NCI-H82 (cell line): ENCODE measurements at places on chromosomes 5 and 9.

DNA sequence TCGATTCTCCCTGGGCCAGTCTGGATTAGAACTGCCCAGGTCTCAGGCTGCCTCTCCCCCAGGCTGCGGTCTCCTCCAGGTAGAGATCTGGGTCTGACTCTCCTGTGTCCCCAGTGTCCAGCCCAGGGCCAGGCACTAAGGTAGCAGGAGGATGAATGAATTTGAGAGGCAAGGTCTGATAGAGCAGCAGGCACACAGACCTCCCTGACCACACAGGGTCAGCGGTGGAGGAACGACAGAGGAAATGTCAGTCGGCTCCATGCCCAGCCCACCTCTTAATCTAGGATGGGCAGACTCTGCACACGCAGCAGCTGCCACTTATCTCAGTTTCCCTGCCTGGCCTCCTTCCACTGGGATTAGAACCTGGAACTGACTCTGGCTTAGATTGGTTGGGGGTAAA is 272.7 kb upstream of the MVB12B start:
- DNase-seq: no peak

GRCh38 chr9:103991698-103992097 is 102.4 kb upstream of the SMC2 start:
- DNase-seq: no peak

DNA sequence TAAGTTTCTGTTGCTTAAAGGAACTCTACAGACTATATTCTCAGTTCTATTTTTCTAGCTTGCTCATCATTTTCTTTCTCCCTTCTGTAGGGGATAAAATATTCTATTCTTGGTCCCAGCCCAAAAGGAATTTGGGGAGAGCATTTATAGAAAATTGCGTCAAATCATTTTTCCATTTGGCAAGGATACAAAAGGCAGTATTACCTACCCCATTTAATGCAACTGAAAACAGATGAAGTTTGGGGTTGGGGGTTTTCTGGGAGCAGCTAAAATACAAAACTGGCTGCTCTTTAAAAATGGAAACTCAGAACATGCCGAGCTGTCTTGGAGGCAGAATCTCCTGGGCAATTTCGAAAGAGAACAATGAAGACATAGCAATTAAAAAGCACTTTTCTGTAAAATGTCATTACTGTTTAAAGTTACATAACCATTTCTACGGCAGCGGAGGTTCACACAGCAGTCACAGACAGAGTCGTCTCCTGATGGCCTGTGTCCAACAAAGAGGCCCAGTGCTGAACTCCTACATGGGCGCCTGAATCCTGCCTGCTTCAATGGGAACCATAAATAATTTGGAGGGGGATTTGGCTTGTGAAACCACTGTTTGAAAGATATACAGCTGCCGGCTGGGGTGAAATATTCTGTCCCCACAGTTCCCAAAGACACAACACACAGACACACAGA is 152.4 kb downstream of the BRINP1 start:
- DNase-seq: no peak

DNA sequence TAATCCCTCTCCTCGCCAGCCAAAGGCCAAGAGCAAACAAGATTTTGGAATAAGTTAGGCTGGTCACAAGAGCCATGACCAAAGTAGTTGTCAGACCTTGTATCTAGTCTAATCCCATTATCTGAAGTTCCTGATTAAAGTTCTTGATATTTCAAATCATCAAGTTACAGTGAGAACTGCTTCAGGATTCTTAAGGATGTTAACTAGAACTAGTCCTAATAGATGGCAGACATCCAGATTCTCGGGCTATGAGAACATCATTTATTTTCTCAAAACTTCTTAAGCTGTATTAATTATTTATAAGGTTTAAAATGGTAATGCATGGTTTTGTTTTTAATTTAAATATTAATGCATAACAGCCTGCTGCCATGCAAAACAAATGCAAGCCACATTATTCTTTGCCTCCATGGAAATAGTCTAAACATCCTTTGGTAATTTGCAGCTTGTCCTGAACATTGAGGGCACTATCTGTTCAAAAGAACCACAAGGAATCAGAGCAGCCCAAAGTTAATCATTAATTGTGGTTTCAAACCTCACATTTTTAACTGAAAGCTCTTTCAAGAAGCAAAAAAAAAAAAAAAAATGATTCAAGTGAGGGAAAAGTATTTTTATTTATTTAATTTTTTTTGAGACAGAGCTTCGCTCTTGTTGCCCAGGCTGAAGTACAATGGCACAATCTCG is 95.1 kb downstream of the TTC39B start:
- no peak for DNase-seq

- no peak for DNase-seq
These were observed 136.9 kb downstream of the RFK start for GRCh38 chr9:76257311-76257710.

GRCh38 chr5:170070556-170071412 is 34.9 kb upstream of the FOXI1 start:
- DNase-seq: peak; percentile 71

DNA sequence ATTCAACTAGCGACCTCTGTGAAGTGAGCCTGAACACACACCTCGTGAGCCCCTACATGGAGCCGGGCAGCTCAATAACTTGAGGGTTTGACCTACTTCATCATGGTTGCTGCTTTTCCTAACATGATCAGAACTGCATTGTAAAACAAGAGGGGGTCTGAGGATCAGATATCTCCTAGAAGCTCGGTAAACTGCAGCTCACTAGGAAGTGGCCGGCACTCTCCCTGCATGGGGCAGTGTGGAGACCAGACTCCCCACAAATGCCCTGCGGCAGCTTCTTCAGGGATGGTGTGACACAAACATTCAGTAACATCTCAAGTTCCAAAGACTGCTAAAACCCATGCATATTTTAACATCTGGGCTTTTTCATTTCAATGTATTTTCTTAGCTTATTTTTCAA is 18.5 kb downstream of the LHFPL2 start:
- DNase-seq: no peak

DNA sequence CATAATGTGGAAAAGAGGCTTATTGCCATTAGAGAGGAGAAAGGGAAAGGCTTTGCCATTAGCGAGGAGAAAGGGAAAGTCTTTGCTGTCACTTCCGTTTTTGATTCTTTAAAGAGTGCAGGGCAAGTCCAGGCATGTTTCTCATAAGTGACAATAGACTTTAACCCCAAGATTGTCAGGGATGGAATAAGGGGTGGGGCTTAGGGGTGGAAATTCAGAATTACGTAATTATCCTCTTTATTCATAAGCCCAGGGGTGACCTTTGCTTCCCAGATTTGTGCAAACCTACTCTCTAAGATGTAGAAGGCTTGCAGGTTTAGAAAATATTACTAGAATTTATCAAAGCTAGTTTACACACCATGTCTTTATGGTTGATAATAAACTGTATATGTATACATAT is 2.3 kb upstream of the PLK2 start:
- no peak for DNase-seq

DNA sequence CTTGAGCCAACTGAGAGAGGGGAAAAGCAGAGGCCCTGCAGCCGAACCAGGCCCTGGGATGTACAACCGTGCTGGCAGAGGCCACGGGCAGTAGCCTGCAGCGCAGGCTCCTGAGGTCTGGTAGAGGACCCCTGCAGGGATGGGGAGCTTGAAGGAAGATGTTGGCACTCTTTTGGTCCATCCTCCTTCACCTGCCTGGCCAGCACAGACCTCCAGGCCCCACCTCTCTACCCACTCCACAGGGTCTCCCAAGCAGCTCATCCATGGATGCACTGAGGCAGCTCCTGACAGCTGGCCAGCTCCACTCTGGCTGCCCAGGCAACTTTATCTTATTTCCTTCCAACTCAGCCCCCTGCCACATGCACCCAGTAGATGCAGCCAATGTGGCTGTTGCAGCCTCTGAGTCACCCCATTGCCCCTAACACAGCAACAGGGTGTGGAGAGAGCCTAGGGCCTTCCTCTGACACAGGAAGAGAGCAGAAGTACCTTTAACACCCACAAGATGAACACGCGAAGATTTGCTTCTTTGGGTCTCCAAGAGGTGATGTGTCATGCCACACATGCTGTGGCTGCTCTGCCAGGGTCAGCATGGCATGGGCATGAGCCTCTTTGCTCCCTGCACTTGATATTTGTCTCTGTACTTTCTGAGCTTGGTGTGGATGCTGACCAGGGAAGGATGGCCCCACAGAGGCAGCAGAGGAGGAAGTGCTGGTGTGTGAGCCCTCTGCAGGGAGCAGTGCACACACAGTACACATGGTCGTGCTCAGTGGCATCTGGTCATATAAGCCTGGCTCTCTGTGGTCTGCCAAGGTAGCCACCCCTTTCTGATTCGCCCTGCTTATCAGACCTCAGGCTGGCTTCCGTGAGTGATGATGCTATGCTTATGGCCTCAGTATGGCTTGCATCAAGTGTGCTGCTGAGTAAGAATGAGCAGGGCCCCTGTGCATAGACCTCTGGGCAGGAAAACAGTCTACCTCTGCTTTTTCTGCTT is 117.2 kb downstream of the NRG2 start:
- no peak for DNase-seq

DNA sequence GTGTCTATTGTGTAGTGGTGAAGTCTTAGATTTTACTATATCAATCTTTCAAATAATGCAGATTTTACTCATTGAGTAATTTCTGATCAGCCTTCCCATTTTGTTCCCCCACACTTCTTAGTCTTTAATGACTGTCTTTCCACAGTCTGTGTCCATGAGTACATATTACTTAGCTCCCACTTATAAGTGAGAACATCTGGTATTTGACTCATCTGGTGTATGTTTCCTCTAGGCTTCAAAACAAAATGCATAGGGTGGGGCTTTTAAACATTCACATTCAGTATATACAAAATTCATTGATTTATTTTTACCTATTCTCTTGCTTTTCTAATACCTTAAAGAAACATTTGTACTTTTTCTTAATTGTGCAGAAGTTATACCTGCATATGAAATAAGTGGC is 513.0 kb downstream of the MTRR start:
- DNase-seq: no peak

GRCh38 chr5:37005946-37006540 is 129.5 kb downstream of the NIPBL start:
- DNase-seq: peak; percentile 11

GRCh38 chr5:68269820-68270219 is 54.3 kb downstream of the PIK3R1 start:
- DNase-seq: no peak

DNA sequence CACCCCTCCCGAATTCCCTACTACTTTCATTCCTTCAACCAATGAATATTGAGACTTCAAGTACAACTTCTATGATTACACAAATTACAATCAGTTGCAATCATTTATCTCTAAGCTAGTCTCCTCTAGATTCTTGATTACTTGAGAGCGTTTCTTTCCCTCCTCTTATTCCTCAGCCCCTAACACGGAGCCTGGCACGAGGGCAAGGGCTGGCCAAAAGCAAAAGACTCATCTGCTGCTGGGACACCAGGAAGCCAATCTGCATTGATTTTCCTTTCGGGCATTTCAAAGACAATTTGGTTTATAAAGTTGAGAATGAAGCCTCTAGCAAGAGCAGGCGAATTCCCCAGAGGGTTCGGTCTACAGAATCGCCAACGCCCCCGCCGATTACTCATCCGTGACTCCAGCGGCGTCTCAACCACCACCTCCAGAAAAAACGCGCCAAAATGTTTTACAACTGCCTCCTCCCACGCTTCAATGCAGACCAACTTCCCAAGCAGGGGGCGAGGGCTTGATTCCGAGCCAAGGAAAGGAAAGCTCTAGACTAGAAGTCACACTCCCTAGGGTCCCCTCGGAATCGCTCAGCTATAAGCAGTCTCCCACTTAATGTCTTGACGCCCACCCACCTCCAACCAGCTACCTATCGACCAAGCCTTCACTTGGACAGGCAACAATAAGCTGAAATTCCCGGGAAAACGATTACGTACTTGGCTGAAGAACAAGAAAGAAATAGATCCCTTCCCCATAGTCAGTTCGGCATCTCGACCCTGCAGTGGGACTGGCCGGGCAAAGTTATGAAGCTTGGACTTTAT is 1.5 kb downstream of the PCSK1 start:
- DNase-seq: peak; percentile 52

GRCh38 chr5:56299212-56299611 is 66.1 kb upstream of the ANKRD55 start:
- no peak for DNase-seq

DNA sequence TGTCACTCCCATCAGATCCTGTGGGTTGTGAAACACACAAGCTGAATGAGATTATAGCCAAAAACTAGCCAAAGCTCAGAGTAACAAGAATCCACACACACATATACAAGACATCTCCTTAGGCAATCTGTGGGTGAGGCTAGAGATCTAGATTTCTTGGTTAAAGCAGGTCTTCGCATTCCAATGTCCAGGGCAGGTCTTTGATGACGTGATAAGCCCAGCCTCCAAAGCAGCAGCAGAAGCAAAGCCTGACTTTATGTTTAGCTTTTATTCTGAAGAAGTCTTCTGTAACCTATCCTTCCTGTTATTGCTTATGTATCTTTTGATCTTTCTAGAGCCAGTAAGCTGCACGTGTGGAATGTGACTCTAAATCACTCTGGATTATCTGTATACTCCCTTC is 199.1 kb upstream of the SLC30A5 start:
- no peak for DNase-seq

DNA sequence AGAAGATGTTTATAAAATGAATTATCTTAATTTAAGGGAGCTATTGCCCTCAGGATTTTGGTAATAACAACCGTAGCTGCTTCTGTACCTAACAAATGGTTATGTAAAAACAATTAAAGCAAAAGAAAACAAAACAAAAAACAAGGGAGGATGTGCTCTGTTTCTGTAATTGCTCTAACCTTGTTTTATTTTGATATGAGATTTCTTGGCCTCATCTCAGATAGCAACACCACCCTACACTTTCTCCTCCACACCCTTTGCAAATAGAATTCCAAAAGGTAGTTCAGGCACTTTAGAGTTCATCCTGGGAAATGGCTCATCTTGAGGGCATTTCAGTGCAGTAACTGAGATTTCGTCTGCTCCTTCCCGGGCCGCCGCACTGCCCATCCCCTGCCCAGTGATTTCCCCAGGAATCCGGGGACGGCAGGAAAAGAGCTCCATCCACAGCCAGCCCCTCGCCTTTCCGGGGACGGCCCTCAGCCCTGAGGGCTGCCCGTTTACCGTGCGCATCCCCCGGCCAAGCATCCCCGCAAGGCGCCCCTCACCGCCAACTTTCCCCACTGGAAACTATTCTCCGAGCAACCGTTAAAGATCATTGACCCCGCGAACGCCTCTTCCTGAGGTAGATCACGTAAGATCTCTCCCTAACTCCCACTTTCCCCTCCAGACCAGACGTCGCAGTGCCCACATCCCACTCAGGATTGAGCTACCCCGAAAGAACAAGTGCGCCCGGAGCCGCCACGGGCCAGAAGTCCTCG is 1.2 kb downstream of the FNBP1 start:
- peak; percentile 50 for DNase-seq
